OCI-LY7 (cell line): ENCODE measurements at places on chromosomes 7 and 10.

GRCh38 chr10:22643116-22643515 is 71.3 kb downstream of the PIP4K2A start:
- DNase-seq = no peak

DNA sequence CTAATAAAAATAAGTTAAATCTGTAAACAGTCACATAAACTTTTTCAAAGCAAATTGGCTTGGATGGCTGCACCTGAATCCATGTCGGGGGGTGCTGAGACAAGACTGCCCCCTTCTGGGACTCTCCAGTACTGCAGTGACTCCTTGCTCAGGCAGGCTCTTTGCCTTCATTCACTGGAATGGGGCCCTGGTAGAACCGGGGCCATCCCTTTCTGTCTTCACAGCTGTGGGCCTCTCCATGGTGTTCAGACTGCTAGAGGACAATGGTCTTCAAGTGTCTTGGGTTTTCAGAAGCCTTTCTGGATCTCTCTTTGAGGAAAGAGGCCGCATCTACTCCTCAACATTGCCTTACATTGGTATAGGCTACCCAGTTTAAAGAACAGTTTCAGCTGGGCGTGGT is 16.1 kb upstream of the IMPDH1 start:
- peak; percentile 63 for DNase-seq

DNA sequence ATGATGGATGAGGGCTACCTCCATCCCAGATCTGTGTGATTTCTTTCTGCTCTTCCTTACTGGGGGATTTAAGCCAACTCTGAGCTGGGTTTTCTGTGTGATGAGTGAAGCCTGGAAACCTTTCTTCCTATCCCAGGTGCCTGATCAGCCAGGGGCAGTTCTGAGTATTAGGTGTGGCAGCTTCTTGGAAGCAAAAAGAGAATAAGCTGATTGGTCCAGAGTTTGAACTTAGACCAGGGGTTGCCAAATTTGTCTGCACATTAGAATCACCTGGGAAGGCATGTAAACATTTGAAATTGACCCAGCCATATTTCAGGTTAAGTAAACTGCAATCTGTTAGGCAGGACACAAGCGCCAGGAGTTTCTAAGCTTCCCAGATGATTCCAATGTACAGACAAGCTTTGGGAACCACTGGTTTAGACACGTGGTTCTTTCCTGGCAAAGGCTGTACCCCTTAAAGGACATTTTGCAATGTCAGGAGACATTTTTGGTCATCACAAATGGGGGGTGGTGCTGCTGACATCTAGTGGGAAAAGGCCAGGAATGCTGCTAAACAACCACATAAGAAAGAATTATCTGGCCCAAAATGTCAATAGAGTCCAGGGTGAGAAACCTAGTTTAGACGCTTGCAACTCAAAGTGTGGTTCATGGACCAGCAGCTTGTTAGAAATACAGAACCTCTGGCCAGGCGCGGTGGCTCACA is 160.5 kb upstream of the GHITM start:
- DNase-seq = no peak

GRCh38 chr7:95479992-95480624 is 5.6 kb upstream of the ASB4 start:
- DNase-seq = no peak

- DNase-seq = no peak
Measured at GRCh38 chr10:121521794-121522556, 76.3 kb downstream of the FGFR2 start.
